ENCODE measurements at places on chromosomes 5 and 9.

DNA sequence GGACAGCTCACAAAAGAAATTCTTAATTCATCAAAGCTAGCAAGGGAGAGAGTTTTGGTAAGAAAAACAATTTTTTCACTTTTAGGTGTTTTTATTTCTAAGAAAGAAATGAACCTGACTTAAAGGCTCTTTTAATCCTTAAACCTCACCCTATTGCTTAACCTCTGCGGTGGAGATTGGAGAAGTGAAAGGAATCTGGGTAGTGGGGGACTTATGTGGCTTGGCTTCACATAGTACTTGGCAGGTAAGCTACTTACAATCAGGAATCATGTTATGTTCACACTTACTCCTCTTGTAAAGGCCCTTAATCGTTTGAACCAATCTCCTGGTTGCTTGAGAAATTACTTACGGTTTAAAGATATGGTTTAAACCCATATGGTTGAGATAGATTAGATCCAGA lies 104.8 kb downstream of the ISOC1 start:
- DNase-seq, result no peak

GRCh38 chr5:38551030-38552017 lies 5.1 kb downstream of the LIFR start:
- peak; percentile 41 for DNase-seq

DNA sequence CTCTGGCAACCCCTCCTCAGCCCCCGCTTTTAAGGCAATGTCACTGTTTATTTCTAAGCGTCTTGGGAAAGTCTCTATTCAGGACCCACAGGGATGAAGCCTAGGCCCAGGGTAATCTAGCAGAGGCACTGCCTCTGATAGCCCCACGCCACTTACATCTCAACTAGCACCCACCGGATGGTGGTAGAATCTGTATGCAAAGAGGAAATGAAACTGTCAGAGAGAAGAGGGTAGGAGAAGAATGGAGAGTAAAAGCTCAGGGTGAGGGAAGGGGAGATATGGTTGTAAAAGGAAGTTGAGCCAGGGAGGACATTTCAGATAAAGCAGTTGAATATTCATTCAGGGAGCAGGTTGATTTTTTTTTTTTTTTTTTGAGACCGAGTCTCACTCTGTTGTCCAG lies 3.0 kb downstream of the FRRS1L start:
- DNase-seq, result no peak

DNA sequence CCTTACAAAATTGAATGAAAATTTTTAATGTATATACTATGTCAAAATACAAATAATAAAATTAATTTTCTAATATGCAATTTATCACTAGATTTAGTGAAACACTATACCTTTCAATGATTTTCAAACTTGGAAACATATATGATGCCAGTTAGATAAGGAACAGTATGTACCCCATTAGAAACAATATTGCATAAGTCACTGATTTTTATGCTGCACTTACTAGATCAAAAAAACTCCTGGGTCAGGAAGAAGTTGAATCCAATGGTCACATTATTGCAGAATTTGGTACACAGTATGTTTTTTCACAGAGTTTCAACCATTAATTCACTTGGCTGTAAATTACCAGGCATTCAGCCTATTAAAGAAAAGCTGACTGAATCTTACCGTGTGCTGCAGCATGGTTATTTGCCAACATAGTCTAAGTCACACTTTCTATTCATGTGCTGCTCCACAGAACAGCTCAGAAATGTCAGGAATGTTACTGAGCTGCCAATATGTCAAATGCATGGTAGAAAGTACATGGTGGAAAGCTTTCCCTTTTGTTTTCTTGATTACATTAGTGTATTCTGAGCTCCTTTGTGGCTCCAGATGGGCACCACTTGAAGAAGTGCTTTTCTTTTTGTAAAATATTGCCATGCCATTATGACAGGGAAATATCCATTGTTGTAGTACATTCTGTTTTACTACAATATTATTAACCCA lies 9.9 kb upstream of the PRR16 start:
- peak; percentile 12 for DNase-seq

GRCh38 chr5:178107756-178108310 lies 5.5 kb upstream of the N4BP3 start:
- DNase-seq, result no peak

- DNase-seq, result no peak
These were observed 56.8 kb downstream of the PRELID2 start for GRCh38 chr5:145778144-145778900.

GRCh38 chr5:178069909-178070308 lies 43.4 kb upstream of the N4BP3 start:
- no peak for DNase-seq

DNA sequence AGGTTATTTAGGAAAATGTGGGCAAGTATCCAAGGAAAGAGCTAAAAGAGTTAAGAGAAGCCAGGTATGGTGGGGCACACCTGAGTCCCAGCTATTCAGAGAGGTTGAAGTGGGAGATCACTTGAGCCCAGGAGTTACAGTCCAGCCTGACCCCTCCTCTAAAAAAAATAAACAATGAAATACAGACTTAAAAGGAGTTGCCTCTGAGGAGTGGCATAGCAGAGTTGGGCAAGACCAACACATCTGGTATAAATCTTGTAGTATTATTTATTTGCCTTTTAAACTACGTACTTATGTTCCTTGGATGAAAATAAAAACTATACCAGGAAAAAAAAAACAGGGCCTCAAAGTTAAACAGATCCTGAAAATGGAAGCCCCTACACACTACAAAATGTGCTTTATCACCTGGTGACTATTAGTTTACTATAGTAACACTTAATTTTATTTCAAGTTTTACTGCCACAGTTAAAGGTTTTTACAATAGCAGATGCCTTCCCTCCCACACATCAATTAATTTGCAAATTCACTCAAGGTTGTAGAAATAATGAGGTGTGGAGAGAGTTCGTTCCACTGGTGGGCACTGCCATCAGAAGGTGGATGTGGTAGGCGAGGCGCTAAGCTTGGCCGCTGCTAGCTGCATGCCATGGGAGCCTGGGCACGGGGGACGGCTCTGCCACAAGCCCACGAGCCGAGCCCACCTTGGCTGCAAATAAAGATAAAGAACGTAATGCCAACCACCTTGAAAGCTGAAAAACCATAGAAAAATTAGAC lies 48.0 kb downstream of the MED27 start:
- DNase-seq, result no peak

- no peak for DNase-seq
These were observed 5.7 kb upstream of the PHYKPL start for GRCh38 chr5:178238313-178238635.

- DNase-seq, result no peak
These were observed 6.0 kb downstream of the RAPGEF6 start for GRCh38 chr5:131628990-131629389.

DNA sequence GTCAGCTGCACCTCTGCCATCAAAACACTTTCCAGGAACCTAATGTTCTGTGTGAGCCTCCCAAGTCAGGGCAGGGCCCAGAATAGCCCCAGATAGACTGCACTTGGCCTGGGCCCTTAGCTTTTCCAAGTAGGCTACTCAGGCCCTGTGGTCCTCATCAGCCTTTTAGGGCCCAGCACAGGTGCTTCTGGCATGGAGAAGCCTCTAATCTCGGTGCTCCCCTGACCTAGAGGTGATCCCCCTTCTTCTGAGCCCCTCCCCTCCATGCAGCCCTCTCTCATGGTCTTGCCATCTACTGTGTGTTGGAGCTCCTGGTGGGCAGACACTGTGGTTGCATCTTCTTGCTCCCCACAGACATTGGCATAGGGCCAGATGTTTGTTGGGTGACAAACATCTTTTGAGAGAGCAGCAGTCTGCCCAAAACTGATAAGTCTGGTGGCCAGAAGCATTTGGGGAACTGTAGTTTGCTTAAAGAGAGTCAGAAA lies 28.1 kb downstream of the FRMPD1 start:
- no peak for DNase-seq

DNA sequence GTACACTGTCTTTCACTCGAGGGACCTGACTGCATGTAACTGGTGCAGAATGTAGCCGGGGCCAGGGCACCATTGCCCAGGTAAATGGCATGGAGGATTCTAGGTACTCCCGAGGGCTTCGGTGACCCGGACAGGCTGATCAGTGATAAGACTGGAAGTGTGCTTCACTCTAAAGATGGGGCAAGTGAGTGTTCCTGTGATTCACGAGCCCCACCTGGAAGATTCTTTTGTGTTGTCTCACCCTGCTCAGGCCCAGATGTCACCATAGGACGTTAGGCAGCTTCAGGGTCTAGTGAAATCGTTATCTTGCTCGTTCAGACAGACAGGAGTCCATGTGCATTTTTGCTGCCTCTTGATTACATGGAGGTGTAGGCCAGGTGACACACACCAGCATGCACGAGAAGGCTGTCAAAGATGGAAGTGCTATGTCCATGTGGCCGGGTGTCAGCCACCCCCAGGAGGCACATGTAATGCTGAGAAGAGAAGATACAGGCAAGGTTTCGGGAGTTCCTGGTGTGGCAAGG lies 73.9 kb downstream of the WNK2 start:
- no peak for DNase-seq

GRCh38 chr5:159667286-159667685 lies 249.0 kb upstream of the ADRA1B start:
- no peak for DNase-seq

DNA sequence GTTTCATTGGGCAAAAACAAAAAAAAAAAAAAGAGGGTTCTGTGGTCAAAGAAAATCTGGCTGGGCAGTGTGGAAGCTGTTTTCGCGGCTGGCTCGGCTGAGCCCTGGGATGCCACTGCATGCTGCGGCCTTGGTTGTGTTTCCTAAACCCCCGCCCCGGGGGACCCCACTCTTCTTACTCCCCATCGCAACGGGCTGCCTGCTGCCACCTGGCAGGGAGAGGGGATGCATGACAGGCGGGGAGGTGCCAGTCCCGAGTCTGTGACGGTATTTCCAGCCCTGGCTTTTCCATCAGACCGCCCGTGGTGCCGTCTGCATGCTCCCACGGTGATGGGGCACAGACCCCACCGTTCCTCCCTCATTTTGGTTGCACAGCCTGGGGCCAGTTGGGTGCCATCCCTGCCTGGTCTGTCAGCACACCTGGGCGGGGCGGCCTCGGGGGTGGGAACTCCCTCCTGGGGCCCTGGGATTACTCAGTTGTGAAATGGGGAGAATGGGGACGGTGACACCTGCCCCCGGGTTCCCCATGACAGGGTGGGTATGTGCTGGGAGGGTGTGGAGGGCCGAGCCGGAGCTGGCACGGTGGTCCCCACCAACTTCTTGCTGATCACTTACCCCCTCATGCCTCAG lies 101.0 kb downstream of the RXRA start:
- DNase-seq, result no peak

GRCh38 chr9:112520656-112521055 lies 34.0 kb downstream of the KIAA1958 start:
- DNase-seq, result no peak

All from hindlimb muscle (tissue), 1 donor.